ENCODE measurements at places on chromosomes 1 and 21. TPM values are rescaled to one million over a fixed set of nuclear protein-coding genes. Genes with fewer than 3 reads are reported as not detected.

DNA sequence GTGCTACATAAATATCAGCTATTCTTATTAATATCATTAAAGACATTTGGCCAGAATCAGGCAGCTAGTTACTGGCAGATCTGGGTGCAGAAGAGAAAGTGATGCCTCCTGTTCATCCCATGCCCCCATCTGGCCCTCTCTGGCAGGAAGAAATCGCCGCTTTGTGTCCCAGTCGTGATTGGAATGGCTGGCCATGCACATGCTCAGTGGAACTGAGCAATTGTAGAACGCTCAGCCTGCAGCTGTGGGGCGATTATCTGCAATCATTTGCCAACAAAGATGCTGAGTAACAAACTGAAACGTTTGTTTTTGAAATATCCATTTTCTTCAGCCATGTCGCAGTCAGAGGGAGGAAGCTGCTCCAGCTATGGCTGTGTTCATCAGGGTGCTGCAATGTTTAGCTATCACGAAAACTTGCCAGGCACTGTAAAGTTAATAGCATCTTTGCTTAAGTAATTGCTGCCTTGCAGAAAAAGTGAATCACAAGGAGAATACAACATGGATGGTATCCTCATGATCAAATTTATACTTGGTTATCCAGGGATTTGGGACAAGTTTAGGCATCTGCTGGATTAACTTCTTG is 36.5 kb downstream of the NGF start:
- no peak for DNase-seq

DNA sequence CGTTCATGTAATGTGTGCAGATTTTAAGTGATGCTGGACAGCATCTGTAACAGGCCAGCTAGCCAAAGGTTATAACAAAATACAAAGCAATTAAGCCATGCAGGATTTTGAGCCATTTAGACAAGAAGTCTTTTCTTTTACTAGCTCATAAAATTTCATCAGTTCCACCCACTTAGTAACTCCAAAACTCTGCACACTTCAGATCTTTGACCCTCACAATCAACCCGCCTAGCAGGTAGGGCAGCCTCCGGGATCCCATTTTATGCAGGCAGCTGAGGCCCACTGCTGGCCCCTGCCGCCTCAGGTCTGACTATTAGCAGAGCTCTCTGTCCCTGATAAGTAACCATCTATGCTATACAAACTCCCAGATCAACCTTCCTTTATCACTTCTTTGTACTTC is 9.2 kb downstream of the LBR start:
- no peak for DNase-seq

- DNase-seq: no peak
Observed at GRCh38 chr1:234542211-234542850, 63.4 kb upstream of the TARBP1 start.

DNA sequence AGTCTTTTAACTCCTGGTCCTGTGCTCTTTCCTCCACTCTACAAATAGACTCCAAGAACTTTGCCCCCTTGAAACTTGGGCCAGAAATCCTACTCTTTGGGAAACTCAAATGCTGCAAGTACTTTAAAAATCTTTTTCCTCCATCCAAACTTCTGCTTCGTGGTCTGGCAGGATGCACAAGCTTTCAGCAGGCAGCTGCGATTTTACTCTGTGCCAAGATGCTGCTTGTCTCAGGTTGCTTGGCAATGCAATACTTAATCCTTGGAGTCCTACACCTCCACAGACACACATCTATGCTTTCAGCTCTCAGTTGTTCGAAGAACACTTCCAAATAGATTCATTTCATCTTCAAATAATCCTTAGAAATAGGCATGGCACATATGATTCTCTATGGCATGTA is 435.3 kb upstream of the USP24 start:
- DNase-seq: no peak

DNA sequence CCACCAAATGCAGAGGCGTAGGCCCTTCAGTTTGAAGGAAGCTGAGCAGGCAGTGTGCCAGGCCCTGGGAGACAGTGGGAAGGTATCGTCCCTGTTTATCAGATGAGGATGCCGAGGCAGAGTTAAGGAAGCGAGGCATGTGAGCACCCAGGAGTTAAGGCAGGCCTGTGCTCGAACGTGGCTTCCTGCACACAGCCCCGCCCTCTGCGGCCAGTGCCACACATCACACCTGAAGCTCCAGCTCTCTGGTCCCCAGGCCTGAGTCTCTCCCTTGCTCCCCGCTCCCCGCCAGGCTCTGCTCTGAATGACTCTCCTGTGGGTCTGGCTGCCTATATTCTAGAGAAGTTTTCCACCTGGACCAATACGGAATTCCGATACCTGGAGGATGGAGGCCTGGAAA is 32.1 kb downstream of the EPHX1 start:
- no peak for DNase-seq

Gene CD84
- 15.4 TPM for total RNA-seq

Gene TBX15
- total RNA-seq: not detected

Gene KRTAP11-1
- not detected for total RNA-seq

Gene VWA5B1
- total RNA-seq: not detected

Gene APOBEC4
- total RNA-seq: not detected

Gene VHLL
- not detected for total RNA-seq

Data from activated CD8-positive, alpha-beta T cell treated with anti-CD3 and anti-CD28 coated beads, Interleukin-2, amount 10 ng/mL, durations not matched to agents 7 days and 5 days (primary cell).